ENCODE measurements at places on chromosomes 7 and 10.

- ATAC-seq, result no peak
These were observed 92.4 kb downstream of the HYCC1 start for GRCh38 chr7:22921386-22922086.

DNA sequence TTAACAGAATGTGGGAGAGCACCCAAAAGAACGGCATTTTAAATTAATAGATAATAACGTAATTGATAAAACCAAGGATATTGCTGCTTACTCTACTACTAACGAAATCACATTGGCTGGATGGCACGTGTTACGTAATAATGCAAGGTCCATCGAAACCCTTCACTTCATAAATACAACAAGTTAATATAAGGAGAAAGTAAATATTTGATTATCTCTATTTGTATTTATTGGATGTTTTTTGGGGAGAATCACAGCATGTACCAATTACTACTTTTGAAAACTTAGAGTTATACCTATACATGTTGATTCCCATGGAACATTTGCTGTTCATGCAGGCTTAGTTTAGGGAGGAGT, 1.6 kb downstream of the PRKG1 start:
- no peak for ATAC-seq

DNA sequence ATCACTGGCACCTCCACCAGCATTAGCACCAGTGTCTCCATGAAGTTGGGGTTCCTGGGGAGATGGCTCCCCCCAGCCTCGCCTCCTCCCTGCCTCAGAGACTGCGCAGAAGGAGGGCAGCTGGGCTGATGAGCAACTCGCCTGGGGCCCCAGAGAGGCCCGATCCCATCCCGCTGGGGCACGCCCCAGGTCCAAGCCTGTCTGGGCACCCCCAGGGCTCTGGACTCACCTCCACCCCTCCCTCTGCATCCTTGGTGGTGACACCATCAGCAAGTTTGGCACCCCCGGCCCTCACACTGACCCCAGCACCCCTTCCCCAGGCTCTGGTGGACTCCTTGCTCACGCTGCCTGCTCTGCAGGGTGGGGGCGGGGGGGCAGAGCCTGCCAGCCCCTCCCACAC, 89.5 kb downstream of the LHPP start:
- no peak for ATAC-seq

GRCh38 chr7:256981-257646, 32.9 kb upstream of the FOXL3 start:
- ATAC-seq, result no peak

DNA sequence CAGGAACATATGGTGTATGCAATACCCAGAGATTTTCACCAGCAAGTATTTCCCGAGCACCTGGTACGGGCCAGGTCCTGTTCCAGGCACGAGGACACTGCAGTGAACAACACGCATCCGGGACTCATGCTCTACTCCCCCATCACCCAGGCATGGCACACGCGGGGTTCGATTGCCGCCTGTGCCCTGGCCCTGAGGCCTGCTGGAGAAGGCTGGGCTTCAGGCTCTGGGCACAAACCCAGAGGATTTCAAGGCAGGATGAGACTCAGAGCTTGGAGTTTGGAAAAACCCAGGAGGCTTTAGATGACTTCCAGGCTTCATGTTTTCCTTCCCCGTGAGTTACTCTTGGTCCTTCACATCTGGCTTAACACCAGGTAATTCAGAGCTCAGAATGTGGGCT, 143.5 kb downstream of the NEURL1 start:
- ATAC-seq, result peak; percentile 10

Data from gastroesophageal sphincter (tissue), 4 donors.